ENCODE measurements at places on chromosomes 3 and 15.

DNA sequence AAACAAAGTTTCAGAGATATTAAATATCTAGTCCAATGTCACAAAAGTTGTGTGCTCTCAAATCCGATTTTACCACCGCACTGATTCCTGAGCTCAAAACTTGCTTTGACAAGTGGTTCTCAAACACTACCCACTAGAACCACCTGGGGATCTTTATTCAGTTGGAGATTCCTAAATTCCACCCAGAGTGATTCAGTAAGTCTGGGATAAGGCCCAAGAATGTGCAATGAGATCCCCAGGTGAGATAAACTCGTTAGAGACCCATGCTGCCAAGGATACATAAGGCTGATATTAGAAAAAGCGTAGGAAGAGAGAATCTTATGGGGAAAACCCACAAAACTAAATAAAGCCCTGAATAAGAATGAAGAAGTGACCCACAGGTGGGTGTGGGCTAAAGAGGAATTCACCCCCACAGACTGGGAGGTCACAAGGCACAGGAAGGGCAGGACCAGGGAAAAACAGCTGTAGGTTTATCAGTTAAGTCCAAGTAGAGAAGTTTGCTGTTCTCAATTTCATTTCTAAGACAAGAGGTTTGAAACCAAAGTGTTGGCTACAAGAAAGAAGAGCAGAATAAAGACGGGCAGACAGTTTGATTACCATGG is 11.5 kb upstream of the RPS17 start:
- DNase-seq, result no peak

DNA sequence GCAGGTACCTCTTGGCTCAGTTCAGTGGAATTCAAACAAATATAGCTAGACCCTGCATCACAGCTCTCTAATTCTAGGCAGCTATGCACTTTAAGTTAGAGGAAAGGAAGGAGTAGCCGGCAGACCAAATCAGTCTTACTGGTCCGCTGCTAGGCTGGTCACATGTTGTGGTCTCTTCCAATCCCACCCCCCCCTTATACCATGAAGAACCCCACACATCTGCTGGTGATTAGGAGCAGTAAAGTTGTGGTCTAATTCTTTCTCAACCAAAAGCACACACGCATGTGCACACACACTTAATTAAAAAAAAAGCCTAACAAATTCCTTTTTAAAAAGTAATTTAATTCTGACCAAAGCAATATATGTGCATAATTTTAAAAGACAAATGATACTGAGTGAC is 16.7 kb upstream of the SH3GL3 start:
- no peak for DNase-seq

DNA sequence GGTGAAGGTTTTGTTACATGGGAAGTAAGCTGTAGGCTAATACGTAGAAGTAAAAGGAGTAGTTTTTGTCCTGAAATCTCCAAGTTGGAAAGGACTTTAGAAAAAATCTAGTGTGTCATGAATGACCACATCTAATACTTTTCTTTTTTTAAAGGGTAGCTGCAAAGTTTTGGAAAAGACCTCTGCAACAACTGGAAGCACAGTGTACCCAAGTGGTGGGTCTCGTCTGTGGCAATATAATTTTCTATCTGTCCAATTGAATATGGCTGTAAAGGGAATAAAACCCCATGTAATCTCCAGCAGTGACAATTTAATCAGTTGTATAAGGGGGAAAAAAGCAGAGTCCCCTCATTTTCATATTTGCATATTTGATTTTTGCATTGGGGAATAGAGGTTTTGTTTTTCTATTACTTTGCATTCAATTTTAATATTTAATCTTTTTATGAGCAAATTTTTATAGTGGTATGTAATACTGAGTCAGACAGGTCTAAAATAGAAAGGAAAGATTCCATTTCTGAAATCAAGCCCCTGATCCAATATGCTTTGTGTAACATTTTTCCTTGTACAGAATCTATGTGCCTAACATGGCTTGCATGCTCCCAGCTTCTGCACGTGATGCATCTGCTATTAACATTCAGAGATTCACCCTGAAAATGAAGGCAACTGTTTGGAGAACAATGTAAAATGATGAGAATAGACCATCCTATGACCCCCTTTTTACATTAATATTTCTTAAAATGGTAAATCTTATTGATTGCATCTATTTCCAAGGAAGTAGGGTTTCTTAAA is 531.4 kb downstream of the ZIC1 start:
- DNase-seq, result no peak

- DNase-seq, result no peak
These were observed 55.7 kb downstream of the RUBCN start for GRCh38 chr3:197680955-197681521.

DNA sequence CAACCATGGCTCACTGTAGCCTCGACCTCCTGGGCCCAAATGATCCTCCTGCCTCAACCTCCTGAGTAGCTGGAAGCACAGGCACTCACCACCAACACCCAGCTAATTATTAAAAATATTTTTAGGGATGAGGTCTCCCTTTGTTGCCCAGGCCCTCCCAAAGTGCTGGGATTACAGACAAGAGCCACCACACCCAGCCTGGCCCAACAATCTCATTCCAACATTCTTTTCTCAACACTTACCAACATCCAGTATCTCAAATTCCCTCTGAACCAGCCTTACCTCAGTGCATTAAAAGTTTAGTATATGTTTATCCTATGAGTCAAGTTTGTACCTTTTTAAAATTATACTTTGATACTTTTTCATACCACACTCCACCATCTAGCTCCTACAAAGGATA is 25.0 kb downstream of the ANXA2 start:
- DNase-seq, result no peak

DNA sequence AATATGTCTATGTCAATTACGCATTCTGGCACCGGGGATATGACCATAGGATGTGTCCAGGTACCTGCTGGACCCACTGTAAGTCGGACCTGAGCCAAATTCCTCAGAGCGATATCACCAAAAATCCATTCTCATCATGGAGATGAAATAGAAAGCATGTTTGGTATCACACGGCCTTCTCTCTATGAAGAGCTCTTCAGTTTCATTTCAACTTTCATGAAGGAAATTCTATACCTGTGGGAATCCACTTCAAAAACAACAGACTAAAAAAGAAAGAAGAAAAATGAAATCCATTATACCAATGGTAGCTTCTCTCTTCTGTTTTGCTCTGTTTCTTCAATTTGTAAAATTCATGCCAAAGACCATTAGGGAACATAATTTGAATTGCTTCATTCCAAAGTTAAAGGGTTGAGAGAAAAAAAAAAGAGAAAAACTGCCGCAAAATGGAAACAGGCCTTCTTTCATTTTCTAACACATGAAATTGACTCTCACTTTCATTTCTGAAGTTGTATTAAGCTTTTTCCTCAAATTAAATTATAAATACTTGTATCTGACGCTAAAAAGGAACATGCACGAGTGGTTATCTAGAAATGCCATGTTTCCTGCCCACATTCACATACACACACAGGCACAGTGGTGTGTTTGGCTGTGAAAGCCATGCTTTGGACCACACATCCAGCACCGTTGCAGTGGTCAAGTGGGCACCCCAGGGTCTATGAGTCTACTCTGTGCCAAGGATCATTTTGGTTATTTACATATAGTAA is 46.9 kb upstream of the DIPK2A start:
- DNase-seq, result no peak

GRCh38 chr3:157494581-157495281 is 8.5 kb downstream of the VEPH1 start:
- no peak for DNase-seq

- no peak for DNase-seq
These were observed 24.2 kb downstream of the TRIM71 start for GRCh38 chr3:32841867-32842470.

- no peak for DNase-seq
These were observed 127.3 kb upstream of the ROPN1 start for GRCh38 chr3:124119056-124119716.

- DNase-seq, result no peak
These were observed 97.7 kb downstream of the DPH6 start for GRCh38 chr15:35448294-35448693.

DNA sequence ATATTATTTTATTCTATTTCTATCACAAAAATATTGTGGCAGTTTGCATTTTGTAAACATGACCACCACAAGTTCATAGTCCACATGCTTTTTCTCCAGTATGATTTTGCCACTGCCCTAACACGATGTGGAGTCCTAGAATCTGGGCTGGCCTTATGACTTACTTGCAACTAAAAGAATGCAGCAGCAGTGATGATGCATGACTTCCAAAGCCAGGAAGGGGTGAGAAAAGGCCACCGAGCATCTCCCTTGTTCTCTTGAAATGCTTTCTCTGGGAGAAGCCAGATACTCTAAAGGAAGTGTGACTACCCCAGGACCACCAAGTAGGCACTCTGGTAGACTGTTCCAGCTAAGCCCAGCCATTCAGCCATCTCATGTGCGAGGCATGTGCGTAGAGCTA is 191.6 kb upstream of the MRPL3 start:
- DNase-seq, result no peak

DNA sequence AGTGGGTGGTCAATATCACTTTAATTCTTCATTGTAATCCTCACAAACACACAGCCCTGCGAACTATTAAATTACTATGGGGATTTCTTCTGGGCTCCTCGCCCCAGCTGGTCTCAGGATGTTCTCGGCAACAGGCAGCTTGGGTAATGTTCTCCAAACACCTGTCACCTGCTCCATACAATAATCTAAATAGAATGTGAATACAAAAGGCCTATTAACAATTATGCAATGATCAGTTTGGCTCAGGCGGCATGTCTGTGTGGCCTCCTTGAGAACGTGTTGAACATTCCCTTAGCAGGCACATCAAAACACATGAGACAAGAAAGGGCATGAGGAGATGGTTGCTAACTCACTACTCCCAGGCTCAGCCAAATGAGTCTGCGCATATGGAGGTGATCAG is 158.6 kb upstream of the KBTBD8 start:
- DNase-seq, result no peak

DNA sequence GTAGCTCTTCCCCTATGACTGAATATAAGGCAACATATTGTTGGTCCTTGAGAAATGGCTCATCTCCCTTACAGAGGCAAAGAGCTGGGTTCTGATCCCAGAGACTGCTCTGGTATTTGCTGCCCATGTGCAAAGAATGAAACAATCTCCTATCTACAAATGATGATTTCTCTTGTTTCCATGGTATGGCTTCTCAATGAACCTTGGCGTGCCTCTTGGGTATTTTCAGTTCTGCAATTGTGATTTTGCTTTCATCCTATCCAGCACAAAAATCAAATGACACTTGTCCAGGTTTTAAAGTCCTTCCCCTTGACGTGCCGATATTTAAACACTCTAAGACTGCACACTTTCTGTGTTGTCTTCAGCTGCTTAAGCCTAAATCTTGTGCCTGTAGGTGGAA is 109.8 kb upstream of the NR2F2 start:
- DNase-seq, result no peak

- no peak for DNase-seq
These were observed 15.8 kb downstream of the CLK3 start for GRCh38 chr15:74631408-74631807.

DNA sequence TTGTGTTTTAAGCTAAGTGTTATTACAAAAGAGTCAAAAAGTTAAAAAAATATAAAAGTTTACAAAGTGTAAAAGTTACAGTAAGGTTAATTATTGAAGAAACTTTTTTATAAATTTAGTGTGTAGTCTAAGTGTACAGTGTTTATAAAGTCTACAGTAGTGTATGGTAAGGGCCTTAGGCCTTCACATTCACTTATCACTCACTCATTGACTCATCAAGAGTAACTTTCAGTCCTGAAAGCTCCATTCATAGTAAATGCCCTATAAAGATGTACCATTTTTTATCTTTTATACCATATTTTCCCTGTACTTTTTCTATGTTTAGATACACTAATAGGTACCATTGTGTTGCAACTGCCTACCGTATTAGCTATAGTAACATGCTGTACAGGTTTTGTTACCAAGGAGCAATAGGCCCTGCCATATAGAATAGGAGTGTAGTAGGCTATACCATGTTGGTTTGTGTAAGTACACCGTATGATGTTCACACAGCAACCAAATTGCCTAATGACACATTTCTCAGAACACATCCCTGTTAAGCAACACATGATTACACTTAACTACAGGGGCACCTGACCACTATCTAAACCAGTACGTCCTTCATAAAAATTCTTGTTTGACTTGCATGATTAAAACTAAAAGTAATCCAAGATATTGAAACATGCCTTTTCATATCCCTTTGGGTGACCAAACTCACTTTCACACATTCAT is 17.2 kb downstream of the RAD18 start:
- DNase-seq, result no peak

GRCh38 chr3:140553591-140553990 is 124.3 kb upstream of the TRIM42 start:
- peak; percentile 15 for DNase-seq

DNA sequence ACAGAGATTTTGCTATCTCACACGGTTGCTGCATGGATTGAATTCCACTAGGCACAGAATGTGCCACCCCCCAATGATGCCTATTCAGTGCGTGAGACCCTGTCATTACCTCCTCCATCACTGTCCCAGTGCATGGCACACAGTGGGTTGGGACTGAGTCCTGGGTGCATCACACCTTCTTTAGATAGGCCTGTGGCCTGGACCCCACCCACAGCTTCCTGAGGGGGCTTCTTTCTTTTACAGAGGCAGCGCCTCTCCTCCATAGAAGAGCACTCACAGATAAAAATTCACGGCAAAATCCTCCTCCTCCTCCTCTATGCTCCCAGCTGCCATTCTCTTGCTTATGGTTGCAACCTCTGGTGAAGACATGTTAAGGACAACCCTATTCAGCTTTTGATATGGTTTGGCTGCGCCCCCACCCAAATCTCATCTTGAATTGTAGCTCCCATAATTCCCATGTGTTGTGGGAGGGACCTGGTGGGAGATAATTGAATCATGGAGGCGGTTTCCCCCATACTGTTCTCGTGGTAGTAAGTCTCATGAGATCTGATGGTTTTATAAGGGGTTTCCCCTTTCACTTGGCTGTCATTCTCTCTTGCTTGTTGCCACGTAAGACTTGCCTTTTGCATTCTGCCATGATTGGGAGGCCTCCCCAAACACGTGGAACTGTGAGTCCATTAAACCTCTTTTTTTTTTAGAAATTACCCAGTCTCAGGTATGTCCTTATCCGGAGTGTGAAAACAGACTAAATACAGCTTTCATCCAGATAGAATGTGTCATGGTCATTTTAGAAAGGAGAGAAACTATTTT is 147.6 kb downstream of the KLF13 start:
- no peak for DNase-seq

DNA sequence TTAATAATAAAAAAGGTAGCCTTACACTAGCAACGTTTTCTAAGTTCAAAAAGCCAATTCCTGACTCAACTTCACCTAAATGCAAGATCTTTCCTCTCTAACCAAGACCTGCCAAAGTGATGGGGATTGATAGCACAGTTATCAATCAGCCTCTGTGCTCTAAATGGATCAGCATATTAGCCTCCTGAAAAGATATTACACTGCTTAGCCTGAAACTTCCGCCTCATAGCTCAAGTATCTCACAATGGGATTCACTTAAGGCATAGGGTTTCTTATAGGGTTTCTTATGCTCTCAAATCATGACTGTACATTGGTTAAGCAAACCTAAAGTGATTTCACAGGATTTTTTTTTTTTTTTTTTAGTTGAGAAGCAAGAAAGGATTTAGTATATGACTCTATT is 436 bp upstream of the SLC9A9 start:
- no peak for DNase-seq

DNA sequence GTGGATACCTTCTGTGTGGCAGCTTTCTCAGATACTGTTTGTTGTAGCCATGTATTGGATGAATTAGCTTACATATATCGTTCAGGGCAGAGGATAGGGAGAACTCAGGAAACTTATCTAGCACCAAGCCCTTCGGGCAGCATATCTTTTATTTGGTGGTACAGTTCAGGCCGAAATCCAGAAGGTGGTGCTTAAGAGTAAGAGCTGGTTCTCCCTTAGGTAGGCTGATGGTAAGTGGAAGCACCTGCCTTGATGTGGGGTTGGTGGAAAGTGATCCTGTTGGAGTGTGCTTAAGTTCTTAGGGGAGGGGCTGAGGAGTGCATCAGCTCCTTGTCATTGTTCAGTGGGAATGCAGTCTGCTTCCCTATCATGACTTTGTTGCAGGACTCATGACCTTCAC is 187.5 kb downstream of the DOCK3 start:
- no peak for DNase-seq
